Activated CD4-positive, alpha-beta T cell treated with anti-CD3 and anti-CD28 coated beads, Interleukin-2, Interleukin-6, amounts not matched to agents 100 ng/mL and 50 ng/mL, durations not matched to agents 16 hours and 8 hours (primary cell): ENCODE measurements at places on chromosomes 6 and 20.

GRCh38 chr20:61517419-61517818 lies 265.4 kb downstream of the CDH4 start:
- no peak for DNase-seq

GRCh38 chr6:156378853-156379252 lies 398.3 kb upstream of the ARID1B start:
- no peak for DNase-seq

- no peak for DNase-seq
Measured at GRCh38 chr6:74756923-74757322, 448.9 kb downstream of the COL12A1 start.

DNA sequence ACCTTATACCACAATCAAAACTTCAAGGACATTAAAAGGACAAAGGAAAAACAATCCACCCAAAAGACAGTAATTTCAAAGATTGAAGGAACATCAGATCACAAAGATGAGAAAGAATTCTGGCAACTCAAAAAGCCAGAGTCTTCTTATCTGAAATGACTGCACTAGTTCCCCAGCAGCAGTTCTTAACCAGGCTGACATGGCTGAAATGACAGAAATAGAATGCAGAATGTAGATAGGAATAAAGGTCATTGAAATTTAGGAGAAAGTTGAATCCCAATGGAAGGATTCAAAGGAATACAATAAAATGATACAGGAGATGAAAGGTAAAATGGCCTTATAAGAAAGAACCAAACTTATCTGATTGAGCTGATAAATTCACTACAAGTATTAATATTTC lies 231.4 kb downstream of the CD109 start:
- no peak for DNase-seq

- DNase-seq, result no peak
Measured at GRCh38 chr6:84553527-84553926, 210.9 kb downstream of the TBX18 start.

- no peak for DNase-seq
Measured at GRCh38 chr6:167510648-167511047, 185.8 kb downstream of the TTLL2 start.

DNA sequence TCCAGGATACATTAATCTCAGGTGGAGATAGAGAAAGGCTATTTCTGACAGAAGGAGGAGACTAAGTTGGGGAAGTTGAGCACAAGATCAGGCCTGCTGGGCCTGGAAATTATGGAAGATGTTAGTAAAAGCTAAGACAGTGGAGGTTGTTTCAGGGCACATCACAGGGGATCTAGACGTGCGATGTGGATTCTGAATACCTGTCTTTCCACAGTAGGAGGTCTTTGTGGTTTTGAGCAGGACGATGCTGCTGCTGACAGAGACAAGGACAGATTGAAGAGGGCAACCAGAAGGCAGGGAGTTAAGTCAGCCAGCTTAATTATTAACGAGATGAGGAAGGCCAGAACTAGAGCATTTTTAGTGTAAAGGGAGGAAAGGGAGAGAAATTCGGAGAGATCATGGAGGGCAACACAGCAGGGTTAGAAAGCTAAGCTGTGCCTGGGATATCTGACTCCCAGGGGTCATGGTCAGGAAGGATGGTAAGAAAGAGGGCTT lies 384.9 kb downstream of the MAFB start:
- no peak for DNase-seq

- no peak for DNase-seq
Measured at GRCh38 chr20:36105711-36106226, 48.8 kb upstream of the EPB41L1 start.

DNA sequence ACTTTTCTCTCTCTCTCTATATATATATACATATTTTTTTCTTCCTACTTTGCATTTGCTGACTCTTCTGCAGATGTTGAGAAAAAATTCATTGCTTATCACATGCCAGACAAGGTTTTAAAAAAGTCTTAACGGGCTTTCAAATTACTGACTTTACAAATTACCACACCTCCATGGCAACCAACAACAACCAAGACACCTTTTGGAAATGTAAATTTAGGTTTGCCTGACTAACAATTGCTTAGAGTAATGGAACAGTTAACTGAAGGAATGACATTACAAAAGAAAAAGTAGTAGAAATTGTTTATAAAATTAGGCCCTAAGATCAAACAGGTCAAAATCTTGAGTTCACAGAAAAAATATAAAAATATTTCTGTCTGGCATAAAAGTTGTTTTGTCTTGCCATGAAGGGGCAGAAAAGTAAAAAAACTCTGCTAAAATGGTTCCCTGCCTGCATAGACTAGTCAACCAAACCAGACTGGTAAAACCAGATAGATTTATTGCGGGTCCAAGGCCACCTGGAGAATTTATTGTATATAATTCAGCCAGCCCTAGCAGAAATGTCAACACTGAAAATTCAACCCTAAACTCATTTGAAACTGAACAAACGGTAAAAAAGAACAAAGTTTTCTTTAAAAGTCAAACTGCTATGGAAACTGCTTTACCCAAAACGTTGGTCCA lies 92.8 kb upstream of the FRMD1 start:
- DNase-seq, result no peak

- no peak for DNase-seq
Measured at GRCh38 chr6:135306740-135307420, 125.8 kb downstream of the MYB start.

DNA sequence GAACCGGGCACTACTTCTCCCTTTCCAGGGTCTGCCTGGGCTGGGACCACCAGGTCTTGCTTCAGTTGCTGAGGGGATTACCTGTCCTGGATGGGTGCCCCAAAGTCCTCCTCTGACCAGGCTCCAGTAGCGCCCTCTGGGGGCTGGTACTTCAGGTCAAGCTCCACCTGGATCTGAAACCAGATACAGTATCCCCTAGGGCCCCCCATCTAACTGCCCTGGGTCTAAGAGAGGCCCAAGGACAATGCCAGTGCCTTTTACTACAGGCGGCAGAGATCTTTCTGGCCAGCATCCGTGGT lies 11.2 kb upstream of the SPAG4 start:
- peak; percentile 22 for DNase-seq

GRCh38 chr6:128696691-128697689 lies 176.6 kb upstream of the PTPRK start:
- no peak for DNase-seq

- DNase-seq, result peak; percentile 26
Measured at GRCh38 chr20:38751360-38751976, 3.2 kb downstream of the ACTR5 start.

DNA sequence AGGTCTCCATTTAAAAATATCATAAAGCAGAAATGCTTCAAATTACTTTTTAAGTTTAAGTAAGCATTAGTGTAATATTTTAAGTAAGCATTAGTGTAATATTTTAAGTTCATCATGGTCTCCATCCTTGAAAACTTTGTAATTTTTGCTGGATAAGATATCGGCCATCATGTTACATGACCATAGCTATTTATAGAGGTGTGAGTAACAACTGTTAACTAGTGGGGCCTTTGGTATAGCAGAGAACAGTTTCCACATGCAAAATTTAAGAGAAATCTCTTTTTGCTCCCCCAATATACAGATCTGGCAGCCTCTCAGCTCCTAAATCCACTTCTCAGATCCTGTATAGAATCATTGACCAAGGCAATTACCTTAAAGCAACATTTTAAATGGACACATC lies 468 bp downstream of the TRDN start:
- no peak for DNase-seq

DNA sequence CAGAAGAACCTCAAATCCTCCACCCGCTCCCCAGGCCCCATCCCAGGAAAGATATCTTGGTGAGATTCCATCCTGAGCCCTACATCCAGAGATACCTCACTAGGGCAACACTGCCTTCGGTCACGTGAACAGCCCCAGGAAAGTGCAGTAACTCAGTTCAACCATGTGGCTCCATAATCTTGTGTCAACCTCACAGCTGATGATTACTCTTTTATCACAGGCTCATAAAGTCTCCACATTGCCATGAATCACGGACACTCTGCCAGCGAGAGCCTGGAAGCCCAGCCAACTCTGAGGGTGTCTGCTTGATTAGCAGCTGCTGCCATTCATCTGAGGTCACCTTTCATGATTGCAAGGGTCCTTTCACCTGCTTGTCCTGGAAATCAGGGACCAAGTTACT lies 175.8 kb upstream of the LRFN2 start:
- DNase-seq, result no peak

GRCh38 chr6:2103765-2104523 lies 141.5 kb downstream of the GMDS start:
- DNase-seq, result peak; percentile 30

- DNase-seq, result no peak
Measured at GRCh38 chr20:50291254-50292078, 100.8 kb downstream of the CEBPB start.

DNA sequence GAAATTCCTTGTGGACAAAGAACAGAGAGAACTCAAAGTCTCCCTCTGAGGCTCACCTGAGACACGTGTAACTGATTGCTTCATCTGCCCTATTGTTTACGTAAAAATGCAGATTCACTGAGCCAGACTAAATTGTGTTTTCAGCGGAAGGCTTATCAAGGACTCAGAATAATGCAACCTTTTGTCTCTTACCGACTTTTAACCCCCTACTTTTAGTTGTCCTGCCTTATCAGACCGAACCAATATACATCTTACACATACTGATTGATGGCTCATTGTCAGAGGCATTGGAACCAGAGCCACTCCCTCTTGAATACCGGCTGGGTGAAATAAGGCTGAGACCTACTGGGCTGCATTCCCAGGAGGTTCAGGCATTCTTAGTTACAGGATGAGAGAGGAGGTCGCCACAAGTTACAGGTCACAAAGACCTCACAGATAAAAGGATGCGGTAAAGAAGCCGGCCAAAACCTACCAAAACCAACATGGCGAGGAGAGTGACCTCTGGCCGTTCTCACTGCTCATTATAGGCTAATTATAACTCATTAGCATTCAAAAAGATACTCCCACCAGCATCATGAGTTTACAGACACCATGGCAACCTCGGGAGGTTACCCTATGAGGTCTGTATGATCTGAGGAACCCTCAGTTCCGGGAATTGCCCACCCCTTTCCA lies 95.5 kb upstream of the ZNF184 start:
- DNase-seq, result no peak

DNA sequence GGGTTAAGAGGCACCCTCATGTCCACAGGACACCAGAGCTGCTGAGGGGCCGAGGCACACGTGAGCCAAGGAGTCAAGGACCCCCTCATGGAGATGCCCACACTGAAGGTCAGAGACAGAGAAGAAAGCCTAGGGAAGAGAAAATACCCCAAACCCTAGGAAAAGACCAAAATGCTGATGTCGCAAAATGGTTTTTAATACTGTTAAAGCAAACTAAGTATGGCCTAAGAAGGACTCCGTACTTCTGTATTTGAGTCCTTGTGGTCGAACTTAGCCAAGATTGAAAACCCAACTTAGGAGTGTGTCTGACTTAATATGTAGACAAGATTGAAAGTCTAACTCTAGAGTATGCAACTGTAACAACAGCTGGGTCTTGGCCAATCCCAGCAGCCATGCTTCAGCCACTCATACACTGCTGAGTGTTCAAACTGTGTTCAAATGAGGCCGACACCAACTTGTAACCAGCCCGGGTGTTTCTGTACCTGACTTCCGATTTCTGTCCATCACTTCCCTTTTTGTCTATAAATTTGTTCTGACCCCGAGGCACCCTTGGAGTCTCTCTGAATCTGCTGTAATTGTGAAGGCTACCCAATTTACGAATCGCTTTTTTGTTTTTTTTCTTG lies 92.6 kb upstream of the AGPAT4 start:
- no peak for DNase-seq

DNA sequence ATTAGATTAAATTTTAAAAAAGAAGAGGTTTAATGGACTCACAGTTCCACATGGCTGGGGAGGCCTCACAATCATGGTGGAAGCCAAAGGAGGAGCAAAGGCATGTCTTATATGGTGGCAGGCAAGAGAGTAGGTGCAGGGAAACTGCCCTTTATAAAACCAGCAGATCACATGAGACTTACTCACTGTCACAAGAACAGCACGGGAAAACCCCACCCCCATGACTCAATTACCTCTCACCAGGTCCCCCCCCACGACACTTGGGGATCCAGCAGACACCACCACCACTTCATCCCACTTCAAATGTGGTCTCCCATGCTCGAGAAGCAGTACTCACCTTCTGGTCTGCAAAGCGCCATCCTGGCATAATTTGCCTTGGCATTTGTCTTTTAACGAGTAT lies 24.6 kb downstream of the MTFR2 start:
- DNase-seq, result peak; percentile 2

GRCh38 chr20:57735831-57736737 lies 26.3 kb upstream of the PMEPA1 start:
- DNase-seq, result no peak

DNA sequence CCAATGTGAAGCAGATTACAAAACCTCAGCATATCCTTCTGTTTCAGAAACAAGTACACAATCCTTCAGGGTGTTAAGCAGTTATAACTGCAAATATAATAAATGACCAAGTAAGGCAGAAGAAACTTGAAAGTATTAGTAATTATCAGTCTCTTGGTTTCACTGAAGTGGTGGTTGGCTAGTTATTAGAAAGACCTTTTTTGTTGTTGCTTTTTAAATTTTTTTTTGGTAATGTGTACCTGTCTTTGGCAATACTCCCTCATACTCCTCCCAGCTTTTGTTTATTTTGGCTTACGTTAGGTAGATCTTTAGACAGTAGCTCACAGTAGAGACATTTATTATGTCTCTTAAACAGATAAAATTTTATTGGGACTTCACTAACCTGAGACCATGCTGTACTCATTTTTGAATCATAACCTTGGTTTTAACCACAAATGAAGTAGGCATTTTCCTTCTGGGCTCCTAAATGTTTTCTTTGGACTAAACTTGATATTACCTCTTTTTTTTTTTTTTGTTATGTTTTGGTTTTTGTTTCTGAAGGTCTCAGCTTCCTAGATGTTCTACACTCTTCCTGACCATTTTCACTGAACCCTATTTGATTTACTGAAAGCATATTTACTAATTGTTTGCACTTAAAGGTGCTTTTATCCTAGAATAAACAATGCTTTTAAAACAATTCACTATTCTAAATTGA lies 6.4 kb downstream of the CD2AP start:
- no peak for DNase-seq

- DNase-seq, result no peak
Measured at GRCh38 chr6:117232196-117232595, 33.2 kb upstream of the VGLL2 start.

DNA sequence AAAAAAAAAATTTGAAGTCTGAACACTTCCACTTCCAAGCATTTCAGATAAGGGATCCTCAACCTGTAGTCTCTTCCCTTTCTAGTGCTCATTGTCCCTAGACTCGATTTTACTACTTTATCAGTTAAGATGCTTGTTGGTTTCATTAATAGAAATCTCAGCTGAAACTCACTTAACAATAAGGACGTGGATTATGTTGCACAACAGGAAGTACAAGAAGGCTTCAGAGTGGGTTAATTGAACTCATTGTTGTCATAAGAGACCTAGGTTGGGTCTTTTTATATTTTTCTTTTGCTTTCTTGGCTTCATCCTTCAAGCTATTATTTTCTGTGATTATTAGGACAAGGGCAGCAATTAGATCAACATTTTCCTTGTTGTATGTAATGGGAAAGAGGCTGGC lies 175.2 kb downstream of the CDKAL1 start:
- DNase-seq, result no peak

DNA sequence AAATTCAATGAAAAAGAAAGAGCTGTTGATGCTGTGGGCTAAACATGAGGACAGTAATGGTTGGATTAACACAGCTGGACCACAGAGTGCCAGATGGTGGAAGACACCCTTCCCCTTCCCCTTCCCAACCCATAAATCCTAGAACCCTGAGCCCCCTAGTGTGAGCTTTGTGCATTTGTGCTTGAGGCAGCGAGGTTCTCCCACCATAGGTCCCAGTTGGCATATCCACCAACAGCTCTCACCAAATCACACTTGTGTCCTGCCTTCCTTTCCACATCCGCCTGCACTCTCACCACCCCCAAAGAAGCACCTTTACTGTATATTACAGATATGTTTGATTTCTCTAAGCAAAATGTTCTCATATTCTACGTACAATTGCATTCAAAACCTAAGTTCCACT lies 32.8 kb upstream of the HBS1L start:
- DNase-seq, result peak; percentile 58
